Activated B cell treated with CpG ODN at 0.5 μM for 24 hours (primary cell): ENCODE measurements at places on chromosomes 2 and 18.

- no peak for DNase-seq
Observed at GRCh38 chr18:73414598-73414997, 546.8 kb upstream of the NETO1 start.

DNA sequence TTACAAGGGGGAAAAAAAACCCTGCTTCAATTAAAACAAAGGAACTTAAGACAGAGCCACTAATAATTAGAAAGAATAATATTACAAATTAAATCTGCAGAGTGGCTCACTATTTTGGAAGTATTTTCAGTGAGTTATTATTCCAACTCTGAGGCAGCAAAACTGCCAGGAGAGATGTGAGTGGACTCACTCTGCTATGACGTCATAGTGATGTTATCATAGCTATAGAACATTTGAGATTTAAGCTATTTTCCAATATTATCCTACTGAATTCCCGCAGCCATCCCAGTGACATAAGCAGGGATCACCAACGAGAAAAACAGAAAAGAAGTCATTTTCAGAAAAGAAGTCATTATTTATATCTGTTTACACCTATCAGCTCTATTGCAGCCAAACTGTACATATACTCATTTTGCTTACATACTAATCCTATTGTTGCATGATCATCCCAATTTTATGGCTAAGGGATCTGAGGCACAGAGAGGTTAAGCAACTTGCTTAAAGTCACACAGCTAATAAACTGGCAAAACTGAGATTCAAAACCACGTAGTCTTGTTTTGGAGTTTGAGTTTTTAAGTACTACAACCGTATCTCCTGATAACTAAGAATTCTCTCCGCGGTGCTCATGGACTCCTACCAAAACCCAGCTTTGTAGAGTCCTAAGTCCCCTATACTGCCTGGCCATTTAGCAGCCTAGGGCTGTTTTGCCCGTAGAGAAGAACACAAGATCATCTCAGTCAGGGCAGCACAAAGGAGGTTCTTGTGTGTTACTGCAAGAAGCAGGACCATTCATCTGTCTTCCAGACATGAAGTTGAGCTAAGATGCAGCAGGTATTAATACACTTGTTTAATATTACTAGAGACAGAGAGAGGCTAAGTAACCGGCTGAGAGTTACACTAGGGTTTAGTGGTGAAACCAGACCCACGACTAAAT, 299.8 kb downstream of the TCF4 start:
- no peak for DNase-seq

DNA sequence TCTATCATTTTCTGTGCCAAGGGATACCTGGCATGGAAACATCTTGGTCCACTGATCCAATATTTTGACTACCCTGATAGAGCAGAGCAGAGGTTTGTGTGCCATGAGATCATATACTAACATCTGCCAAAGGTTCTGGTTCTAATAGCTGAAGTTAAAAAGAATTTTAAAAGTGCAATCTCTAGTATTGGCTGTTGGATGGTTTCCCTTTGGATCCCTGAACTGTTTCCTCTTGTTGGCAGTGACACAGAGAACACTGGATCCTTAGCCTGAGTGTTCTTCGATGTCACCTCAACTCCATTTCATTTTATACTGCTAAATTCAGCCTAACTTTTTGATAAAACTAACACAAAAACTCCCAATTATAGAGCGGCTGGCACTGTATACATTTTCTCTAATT, 169.3 kb upstream of the FBXO11 start:
- DNase-seq: no peak

DNA sequence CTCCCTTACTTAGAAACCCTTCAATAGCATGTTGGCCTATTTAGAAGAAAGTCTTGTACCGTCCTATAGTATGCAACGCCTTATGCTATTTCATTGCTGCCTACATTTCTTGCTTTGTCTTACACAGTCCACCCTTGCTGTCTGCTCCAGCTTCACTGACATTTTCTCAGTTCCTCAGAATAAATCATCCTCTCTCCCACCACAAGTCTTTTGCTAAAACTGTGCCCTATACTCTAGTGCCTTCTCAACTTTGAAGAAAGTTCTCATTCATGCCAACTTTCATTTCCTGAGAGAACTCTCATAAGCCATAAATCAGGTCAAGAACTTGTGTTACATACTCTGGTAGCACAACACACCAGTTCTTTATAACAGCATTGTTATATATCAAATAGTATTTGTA, 54.3 kb upstream of the COL3A1 start:
- DNase-seq: no peak
